Fibroblast of skin of abdomen (primary cell): ENCODE measurements at places on chromosomes 12 and 14.

- no peak for DNase-seq
These were observed 123.1 kb downstream of the PIWIL1 start for GRCh38 chr12:130460611-130461446.

DNA sequence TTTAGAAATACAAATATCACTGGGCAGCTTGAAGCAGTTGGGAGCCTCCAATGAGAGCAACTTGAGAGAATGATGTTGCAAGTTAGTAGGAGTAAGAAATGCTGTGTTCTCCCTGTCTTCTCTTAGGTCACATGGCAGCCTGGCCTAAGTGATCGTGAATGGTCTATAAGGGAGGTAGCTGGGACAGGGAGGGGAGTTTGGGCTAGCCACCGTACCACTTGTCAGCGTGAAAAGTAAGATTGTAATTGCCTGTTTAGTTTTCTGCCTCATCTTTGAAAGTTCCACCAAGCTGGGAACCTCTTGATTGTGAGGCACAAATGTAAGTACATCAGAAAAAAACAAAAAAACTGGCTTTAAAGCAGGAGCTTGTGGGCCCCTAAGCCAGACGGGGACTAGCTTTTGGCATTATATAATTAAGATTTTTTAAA lies 36.4 kb downstream of the MDM2 start:
- no peak for DNase-seq

- no peak for DNase-seq
These were observed 297.6 kb downstream of the TMEM132D start for GRCh38 chr12:129606239-129606638.

GRCh38 chr12:132150780-132151144 lies 6.5 kb downstream of the NOC4L start:
- DNase-seq, result no peak

- no peak for DNase-seq
These were observed 61.7 kb upstream of the DDX11 start for GRCh38 chr12:31011746-31012566.

DNA sequence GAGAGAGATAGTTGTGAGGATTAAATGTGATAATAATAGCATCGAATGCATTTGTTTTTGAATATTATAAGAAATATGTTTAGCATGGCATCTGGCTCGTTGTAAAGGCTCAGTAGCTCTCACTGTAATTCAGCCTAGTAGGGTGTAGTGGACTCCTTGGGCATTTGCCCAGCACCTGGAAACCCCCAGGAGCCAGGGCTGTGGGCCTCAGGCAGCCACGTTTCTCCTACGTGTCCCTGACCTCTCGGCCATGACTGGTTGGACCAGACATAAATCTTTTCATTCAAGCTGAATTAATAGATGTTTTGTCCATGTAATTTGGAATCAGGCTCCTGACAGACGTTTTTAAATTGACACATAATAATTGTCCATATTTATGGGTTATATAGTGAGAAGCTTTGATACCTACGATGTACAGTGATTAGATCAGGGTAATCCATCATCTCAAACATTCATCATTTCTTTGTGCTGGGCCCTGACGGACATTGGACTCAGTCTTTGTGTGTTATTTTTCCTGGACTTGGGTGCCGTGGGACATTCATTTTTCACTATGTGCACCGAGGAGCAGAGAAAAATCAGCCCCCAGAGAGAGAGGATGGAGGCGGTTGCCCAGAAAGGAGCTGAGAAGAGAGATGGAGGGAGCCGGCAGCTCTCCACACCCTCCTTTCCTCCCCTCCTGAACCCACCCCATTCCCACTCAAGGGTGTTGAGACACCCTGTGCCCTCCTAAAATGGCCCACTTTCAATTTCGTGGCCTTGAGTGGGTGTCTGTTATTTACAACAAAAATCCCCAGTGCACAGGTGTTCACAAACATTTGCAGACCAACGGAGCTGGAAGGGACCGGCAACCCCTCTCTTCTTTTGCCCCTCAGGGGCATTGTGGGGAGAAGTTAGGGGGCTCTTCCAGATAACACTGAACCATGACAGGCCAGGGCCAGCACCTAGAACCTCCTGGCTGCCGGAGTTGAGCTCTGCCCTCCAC lies 296.4 kb downstream of the DPF3 start:
- no peak for DNase-seq

GRCh38 chr12:43789941-43790340 lies 16.2 kb downstream of the TWF1 start:
- DNase-seq, result peak; percentile 56

DNA sequence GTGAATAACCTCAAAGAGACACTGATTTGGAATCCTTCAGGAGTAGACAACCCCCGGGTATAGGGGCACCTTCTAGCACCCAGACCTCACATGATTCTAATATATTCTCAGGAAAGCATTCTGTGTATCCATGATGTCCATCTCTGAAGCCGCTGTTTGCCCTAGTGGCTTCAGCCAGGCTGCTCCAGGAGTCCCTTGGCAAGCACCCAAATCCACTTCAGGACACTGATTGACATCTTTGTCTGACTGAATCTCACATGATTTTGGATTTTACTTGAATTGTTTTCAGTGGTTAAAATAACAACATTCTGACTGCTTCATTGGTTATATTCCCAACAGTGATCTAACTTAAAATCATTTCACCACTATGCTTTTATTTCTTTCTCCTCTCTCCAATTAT lies 390.5 kb upstream of the CLEC14A start:
- DNase-seq, result no peak

- DNase-seq, result no peak
These were observed 15.1 kb upstream of the GPATCH2L start for GRCh38 chr14:76136476-76137110.

- DNase-seq, result no peak
These were observed 93.8 kb upstream of the MON2 start for GRCh38 chr12:62372825-62373224.

DNA sequence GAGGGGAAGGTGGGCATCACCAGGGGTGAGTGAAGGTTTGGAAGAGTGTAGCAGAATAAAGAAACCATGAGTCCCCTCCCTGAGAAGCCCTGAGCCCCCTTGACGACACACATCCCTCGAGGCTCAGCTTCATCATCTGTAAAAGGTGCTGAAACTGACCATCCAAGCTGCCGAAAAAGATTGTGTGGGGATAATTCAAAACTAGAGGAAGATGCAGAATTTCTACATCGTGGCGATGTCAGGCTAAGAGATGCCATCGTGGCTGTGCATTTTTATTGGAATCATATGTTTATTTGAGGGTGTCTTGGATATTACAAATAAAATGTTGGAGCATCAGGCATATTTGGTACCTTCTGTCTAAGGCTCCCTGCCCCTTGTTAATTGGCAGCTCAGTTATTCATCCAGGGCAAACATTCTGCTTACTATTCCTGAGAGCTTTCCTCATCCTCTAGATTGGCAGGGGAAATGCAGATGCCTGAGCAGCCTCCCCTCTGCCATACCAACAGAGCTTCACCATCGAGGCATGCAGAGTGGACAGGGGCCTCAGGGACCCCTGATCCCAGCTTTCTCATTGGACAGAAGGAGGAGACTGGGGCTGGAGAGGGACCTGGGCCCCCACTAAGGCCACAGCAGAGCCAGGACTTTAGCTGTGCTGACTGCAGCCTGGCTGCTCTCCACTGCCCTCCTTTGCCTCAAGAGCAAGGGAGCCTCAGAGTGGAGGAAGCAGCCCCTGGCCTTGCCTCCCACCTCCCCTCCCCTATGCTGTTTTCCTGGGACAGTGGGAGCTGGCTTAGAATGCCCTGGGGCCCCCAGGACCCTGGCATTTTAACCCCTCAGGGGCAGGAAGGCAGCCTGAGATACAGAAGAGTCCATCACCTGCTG lies 7.0 kb downstream of the SERPINA1 start:
- no peak for DNase-seq

DNA sequence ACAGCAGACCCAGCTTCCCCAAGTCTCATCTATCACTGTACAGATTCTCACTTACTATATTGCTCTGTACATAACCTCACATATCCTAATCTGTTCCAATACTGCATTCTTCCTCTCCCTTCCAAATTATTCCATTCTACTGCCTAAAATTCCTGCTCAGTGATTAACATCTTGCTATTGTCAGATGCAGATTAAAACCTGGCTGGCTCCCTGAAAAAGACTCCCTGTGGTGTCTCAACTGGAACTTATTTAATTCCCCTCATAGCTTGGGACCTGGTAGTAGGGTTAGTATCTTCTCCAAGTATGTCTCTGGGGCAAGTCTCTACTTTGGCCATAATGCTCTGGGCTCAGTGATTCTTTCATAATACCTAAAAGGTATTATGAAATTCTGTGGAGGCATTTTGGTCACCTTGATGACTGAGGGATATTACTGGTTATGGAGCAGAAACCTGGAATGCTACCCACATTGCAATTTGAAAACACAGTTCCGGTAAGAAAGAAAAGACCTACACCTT lies 55.8 kb downstream of the PAWR start:
- DNase-seq, result peak; percentile 82

- no peak for DNase-seq
These were observed 32.6 kb downstream of the CD163L1 start for GRCh38 chr12:7411343-7411742.

DNA sequence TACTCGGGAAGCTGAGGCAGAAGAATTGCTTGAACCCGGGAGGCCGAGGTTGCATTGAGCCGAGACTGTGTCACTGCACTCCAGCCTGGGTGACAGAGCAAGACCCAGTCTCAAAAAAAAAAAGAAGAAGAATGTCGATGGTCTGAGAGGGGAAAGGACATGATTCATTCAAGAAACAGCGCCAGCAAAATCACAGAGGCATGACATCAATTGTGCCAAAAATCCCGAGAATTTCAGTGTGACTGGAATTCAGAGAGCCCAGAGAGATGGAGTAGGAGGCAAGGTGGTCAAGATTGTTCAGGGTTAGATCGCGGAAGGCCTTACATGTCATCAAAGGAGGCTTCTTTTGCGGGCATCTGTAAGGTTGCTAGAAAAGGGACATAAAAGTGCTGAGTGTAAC lies 483.3 kb downstream of the VRK1 start:
- DNase-seq, result peak; percentile 21

DNA sequence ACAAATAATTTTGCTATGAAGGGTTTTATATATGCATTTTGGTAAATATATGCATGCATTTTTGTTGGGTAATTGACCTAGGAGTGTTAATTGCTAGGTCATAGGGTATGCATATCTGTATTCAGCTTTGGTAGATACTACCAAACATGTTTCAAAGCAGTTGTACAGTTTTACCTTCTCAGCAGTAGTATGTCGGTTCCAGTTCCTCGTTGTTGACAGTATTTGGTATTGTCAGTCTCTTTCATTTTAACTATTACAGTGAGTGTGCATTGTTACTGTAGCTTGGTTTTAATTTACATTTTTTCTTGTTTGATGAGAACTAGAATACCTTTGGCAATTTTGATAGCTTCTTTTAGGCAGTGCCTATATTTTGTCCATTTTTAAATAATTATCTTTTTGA lies 98.9 kb downstream of the ARID2 start:
- DNase-seq, result no peak

- peak; percentile 43 for DNase-seq
These were observed 161.9 kb upstream of the RASSF8 start for GRCh38 chr12:25796523-25797000.

DNA sequence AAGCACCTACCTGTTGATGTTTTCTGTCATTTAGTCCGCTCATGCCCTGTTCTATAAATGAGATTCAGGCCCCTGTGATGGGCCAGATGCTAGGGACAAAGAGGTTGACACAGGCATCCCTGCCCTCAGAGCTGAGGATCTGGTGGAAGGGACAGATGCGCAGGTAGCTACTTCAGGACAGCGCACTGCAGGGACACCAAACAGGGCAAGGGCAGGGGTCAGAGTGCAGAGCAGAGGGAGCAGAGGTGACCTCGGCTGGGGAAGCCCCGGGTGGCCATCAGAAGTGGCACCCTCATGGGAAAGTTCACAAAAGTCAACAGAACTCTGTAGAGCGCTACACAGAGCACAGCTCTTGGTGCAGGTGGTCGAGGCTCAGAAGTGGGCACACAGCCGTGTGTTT lies 5.6 kb upstream of the PNMA1 start:
- DNase-seq, result no peak

GRCh38 chr12:117908411-117908810 lies 60.4 kb downstream of the KSR2 start:
- no peak for DNase-seq

DNA sequence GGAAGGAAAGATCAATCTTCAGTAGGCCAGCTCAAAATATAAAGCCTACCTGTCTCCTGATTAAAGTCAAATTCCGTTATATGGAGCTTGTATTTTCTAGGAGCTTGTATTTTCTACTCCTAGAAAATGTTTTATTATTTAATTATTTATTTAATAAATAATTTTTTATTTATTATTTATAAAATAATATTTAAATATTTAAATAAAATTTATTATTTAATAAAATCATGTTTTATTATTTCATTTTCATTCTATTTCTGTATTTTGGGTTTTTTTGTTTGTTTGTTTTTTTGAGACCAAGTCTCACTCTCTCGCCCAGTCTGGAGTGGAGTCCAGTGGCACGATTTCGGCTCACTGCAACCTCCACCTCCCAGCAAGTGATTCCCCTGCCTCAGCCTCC lies 9.7 kb downstream of the OR6C75 start:
- DNase-seq, result no peak

DNA sequence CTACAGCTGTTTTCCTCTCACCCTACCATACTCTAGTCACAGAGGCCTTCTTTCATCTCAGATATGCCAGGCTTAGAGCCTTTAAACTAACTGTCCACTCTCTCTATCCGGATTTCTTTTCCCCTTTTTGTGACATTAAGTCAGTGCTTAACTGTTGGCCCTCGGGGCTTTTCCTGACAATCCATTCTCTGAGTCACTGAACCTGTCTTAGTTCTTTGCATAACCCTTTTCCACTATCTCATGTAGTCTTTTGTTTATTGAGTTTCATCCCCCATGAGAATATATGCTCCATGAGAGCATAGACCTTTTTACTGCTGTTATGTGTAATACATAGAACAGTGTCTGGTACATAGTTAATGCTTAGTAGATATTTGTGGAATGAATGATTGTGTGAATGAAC lies 68.7 kb downstream of the PLEKHA5 start:
- peak; percentile 55 for DNase-seq

GRCh38 chr12:14782756-14783155 lies 20.5 kb downstream of the WBP11 start:
- DNase-seq, result no peak

- no peak for DNase-seq
These were observed 58.7 kb upstream of the OR10AD1 start for GRCh38 chr12:48261773-48262172.

- no peak for DNase-seq
These were observed 17.3 kb downstream of the JAG2 start for GRCh38 chr14:105151084-105151837.

- no peak for DNase-seq
These were observed 518.8 kb upstream of the ATXN7L3B start for GRCh38 chr12:74018849-74019248.

DNA sequence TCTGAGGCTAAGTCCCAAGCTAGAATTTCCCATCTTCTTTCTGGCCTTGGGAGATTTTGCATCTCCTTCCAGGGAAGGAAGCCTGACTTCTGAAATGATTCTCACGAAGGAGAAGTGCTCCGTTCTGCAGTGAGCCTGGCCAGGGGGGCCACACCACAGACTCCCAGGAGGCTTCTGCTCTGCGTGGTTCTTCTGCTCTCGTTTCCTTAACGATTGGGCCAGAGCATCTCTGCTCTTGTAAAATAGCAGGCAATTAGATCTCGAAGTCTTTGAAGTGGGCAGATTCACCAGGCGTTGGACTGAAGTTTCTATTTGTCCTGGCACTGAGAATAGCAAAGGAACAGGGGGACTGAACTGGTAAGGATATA lies 6.7 kb upstream of the BATF start:
- no peak for DNase-seq

- DNase-seq, result peak; percentile 70
These were observed 57.5 kb downstream of the FRS2 start for GRCh38 chr12:69527506-69528272.

GRCh38 chr12:20205854-20206253 lies 162.5 kb upstream of the PDE3A start:
- DNase-seq, result no peak
